ENCODE measurements at places on chromosomes 6 and 20. TPM values are rescaled to one million over a fixed set of nuclear protein-coding genes. Genes with fewer than 3 reads are reported as not detected.

The HAO1 gene
- total RNA-seq: not detected

The KCNB1 gene
- 4.1 TPM for total RNA-seq

DNA sequence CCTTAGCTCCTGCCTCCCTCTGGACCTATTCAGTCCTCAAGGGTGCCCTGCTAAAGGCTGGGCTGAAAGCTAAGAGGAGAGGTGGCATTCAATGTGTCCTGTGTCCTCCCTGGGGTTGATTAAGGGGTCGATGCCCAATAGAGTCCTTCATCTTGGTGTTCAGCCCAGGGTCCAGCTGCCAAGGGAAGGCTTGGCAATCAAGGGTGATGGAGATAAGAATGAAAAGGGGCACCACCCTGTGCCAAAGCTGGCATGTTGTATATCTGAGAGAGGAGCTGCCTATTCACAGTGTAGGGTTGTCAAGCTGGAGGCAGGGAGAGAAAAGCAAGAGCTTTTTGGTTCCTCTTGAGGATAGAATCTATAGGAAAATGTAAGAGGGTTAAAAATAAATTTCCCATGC lies 12.3 kb downstream of the C20orf173 start:
- no peak for DNase-seq

DNA sequence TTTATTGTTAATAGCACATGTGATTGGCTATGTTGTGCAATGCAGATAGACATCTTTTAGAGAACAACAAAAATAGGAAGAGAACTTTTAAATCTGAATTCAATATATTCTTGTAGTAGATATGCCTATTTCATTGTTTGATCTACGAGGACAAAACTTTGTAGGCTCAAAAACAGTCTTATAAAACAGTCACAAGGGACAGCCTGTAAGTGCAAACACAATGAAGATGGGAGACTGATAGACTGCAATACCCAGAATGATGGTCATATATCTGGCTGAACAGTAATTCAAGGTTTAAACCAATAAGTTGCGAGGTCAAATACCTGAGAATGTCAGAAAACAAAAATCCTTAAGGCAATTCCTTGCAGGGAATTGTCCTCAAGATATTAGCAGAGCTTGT lies 1342.9 kb upstream of the ADGRB3 start:
- no peak for DNase-seq

DNA sequence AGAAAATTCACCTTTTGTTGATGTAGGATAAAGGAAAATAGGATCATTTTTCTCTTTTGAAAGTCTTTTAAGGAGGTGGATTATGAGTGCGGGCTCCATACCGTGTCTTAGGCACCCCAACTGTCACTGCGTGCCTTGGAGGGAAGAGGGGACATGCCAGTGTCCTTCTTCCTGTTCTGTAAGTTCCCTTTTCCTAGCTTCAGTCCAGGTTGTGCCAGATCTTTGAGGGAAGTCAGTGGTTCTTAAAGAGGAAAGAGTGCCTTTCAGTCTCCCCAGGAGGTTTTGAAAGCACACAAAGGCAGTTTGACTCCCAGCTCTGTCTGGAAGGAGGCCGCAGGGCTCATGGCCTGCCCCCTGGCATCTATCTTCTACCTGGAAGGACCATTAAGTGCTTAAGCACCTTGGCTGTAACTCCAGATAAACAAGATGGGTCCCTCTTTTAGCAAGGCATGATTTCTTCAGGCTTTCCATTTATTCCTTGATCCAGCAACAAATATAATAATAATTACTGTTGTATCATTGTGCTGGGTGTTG lies 13.0 kb downstream of the EFCAB8 start:
- no peak for DNase-seq

DNA sequence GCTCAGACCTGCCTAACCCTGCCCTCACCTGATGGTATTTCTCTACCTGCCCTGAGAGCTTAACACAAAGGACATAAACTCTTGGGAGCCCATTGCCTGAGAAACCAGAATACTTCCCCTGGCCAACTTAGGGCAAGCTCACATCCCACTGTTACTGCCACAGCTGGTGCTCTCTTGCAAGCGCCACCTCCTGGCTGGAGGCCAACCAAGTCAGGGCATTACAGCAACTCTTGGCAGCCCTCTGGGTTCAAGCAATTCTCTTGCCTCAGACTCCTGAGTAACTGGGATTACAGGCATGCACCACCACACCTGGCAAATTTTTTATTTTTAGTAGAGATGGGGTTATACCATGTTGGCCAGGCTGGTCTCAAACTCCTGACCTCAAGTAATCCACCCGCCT lies 70.1 kb downstream of the HECA start:
- DNase-seq: no peak

GRCh38 chr6:154206141-154206540 lies 150.5 kb downstream of the IPCEF1 start:
- no peak for DNase-seq

DNA sequence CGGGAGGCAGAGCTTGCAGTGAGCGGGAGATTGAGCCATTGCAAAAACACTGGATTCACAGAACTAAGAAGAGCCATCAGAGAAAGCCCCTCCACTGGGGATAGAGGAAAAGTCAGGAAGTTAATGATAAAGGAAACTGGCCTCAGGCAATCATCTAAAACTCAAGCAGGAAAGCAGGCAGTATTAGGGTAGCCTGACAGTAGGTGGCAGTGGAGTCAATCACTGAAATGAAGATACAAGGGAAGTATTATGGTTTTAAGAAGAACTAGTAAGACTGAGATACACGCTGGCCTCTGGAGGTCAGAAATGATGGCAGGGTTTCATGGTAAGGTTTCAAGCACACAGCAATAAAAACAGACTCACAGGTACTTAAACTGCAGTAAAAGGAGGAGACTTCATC lies 578.3 kb downstream of the HACE1 start:
- DNase-seq: no peak

DNA sequence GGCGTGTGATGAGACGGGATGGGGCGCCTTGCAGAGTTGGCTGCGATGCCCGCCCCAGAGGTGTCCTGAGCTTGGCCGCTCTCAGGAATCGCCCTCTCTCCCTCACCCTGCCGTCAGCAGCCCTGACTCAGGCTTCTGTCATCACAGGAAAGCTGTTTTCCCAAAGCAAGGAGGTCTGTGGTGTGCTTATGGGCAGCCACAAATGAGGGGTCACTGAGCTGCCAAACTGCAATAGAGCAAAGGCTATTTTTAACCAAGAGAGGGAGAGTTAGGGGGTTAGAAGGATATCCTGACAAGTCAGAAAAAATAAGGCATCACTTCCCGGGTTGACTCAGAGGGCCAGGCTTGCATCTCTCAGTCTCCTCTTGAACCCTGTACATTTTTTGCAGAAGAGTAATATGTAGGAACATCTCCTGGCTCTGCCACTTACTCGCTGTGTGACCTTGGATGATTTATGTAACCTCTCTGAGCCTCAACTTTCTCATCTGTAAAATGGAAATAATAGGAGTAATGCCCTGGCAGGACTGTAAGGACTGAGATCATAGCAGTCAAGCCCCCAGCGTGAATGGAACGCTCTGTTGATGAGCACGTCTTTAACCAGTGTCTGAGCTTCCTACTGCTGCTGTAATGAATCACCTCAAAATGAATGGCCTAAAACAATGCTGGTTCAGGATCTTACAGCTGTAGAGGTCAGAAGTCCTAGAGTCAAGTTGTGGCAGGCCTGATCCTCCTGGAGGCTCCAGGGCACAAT lies 181.9 kb downstream of the NFATC2 start:
- no peak for DNase-seq
